Cortex of kidney (tissue), 1 donor: ENCODE measurements at places on chromosomes 4 and X.

- DNase-seq: no peak
Measured at GRCh38 chr4:184824081-184824775, 1.5 kb downstream of the ACSL1 start.

GRCh38 chr4:126004941-126005340, 690.2 kb downstream of the FAT4 start:
- DNase-seq: no peak

GRCh38 chr4:156411531-156411930, 457.9 kb upstream of the CTSO start:
- no peak for DNase-seq

- DNase-seq: no peak
Measured at GRCh38 chr4:8913121-8913857, 41.6 kb upstream of the HMX1 start.

DNA sequence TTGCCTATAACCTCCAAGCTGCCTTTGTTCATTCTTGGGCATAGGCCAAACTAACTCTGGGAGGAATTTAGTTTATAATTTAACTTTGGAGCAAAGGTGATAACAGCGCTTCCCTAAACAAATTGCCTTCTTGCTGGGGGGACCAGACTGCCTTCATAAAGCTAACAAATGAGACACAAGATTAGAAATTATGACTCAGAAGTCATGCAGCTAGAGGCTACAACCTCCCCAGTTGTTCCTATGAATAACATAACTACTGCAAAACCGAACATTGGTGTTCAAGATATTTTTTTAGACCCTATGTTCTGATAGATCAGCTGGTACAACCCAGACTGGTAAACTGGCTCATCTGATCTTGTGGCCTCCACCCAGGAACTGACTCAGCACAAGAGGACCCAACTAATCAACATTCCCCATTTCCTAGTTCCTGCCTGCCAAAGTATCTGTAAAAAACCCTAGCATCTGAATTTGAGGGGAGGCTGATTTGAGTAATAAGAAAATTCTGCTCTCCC, 22.0 kb upstream of the TMPRSS11B start:
- no peak for DNase-seq

GRCh38 chr4:25938787-25939186, 24.8 kb downstream of the SMIM20 start:
- no peak for DNase-seq

GRCh38 chrX:112025753-112026152, 56.8 kb downstream of the TRPC5 start:
- no peak for DNase-seq

GRCh38 chrX:70171624-70172023, 5.7 kb upstream of the DGAT2L6 start:
- DNase-seq: no peak

- peak; percentile 42 for DNase-seq
Measured at GRCh38 chr4:98261405-98262291, 464 bp downstream of the RAP1GDS1 start.

GRCh38 chr4:112939901-112940300, 109.6 kb upstream of the ANK2 start:
- DNase-seq: no peak

DNA sequence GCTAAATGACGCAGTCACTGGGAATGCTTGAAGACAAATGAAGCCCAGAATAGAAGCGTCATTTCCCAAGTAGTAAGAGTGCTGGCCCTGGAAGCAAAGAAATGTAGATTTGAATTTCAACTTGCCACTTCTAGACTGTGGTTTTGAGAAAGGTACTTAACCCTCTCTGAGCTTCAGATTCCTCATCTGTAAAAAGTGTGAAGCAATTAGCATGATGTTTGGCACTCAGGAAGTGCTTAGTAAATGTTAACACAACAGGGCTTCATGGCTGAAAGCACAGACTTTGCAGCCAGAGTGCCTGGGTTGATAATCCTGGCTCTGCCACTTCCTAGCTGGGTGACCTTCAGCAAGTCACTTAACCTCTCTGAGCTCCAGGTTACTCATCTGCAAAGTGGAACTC, 147.4 kb upstream of the RPS6KA3 start:
- no peak for DNase-seq

DNA sequence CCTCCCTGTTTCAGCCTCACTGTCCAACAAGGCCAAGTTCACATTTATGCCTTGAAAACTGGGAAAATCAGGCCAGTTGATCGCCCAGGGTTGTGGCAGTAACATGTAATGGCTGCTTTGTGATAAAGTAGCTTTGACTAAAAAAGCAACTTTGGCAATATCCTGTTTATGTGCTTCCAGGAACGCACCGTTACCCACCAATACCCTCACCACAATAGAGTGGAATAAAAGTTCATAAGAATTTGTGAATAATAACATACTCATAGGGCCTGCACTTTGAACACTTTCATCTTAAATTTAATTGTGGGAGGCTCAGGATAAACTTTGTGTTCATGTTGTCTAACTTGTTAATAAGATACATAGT, 80.7 kb upstream of the MAML3 start:
- no peak for DNase-seq

GRCh38 chr4:185912779-185913178, 100.8 kb upstream of the SORBS2 start:
- DNase-seq: no peak

GRCh38 chrX:53483838-53484405, 49.8 kb upstream of the HSD17B10 start:
- no peak for DNase-seq

DNA sequence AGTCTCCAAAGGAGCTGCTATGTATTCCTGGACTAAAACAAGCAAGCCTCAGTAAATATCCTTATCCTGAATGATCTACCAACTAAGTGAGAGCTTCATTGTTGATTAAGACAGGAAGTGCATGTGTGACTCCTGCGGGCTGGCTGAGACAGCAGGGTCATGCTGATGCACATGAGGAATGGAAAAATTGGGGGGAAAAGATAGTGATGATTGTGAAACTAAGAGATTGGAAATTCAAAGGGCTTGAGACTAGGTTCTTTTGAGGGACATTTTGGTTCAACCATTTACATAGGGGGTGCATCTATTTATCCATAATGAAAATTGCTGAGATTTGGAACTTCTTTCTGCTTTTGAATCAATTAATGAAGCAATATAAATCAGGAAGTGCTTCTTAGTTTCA, 61.1 kb upstream of the C1QTNF7 start:
- no peak for DNase-seq

GRCh38 chr4:127604949-127605709, 27.6 kb upstream of the INTU start:
- DNase-seq: no peak

DNA sequence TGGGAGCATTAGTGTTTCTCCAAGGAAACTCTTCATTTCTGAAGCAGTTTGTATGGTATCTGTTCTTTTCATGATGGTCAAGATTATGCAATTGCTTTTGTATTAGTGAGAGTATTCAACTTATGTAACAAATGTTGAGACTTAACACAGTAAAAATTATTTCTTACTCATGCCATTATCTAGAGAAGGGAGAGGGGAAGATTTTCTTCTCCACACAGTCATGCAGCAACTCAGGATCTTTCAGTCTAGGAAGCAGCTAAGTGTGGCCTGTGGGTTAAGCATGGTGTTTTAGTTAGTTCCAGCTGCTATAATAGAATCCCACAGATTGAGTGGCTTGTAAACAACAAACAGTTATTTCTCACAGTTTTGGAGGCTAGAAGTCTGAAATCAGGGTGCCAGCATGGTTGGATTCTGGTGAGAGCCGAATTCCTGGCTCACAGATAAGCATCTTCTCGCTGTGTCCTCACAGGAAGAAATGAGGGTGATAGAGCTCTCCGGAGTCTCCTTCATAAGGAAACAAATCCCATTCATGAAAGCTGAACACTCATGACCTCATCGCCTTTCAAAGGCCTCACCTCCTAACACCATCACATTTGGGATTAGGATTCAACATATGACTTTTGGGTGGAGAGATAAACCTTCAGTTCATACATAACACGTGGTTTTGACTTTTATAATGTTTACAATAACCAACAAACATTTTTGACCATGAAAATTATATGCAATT, 101.2 kb downstream of the FRMPD4 start:
- DNase-seq: no peak

GRCh38 chrX:49116076-49116475, 7.5 kb downstream of the GPKOW start:
- DNase-seq: no peak

- DNase-seq: no peak
Measured at GRCh38 chr4:681736-682451, 7.1 kb downstream of the SLC49A3 start.

DNA sequence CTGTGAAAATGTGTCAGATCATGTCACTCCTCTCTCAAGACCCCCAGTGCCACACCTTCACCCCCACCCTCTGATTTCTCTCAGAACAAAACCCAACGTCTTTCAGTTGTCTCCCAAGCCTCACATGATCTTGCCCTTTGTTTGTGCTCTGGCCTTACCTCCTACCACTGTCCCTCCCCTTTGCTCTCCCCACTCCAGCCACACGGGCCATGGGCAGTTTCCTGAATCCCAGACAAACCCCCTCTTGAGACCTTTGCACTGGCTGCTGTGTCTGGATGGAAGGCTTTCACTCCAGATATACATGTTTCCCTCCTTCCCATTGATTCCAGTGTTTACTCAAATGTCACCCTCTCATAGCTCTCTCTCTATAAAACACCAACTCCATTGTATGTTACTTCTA, 3.6 kb upstream of the CENPE start:
- DNase-seq: no peak

DNA sequence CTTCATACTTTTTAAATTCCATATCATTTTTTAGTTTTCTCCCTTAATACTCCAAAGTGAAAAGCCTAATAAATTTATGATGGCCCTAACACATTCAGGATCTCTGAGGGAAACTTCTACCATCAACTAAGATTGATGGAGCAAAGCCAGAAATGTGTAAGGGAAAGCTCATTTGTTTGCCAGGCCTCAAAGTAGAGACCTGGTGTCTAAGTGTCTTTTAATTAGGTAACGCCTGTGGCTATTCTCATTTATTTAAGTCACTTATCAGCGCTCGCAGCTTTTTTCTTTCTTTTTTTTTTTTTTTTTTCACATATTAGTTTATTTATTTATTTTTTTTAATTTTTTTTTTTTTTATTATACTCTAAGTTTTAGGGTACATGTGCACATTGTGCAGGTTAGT, 242.4 kb downstream of the TMA16 start:
- DNase-seq: no peak

GRCh38 chr4:163237856-163238255, 71.2 kb upstream of the NAF1 start:
- no peak for DNase-seq

DNA sequence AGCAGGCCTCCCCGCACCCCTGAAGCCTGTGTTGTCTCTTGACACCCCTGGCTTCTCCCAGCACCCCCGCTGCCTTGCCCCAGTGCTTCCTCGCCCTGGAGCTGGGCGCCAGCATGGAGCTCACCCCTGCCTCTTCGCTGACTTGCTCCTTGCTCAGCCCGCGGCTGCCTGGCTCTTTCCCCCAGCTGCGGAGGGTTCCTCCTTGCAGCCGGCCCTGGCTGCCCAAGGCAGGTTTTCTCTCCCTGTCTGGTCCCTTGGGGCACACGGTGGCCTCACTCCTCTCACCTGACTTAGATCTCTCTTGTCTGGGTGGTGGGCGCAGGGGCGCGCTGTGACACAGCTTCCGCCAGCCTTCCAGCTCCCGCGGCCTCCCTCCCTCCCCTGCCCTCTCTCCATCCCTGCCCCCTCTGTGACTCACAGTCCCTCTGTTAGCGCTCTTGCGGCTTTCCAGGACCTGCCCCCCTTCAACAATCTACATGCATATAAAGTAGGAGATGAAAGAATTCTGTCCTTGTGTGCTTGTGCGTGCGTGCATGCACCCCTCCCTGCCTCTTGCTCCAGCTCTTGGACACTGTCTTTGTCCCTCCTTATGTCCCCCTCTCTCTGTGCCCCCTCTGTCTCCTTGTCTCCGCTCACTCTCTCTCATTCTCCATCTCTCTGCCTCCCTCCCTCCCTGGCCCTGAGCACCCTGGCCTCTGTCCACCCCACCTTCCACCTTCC, 2.2 kb downstream of the PLXNB3 start:
- no peak for DNase-seq

DNA sequence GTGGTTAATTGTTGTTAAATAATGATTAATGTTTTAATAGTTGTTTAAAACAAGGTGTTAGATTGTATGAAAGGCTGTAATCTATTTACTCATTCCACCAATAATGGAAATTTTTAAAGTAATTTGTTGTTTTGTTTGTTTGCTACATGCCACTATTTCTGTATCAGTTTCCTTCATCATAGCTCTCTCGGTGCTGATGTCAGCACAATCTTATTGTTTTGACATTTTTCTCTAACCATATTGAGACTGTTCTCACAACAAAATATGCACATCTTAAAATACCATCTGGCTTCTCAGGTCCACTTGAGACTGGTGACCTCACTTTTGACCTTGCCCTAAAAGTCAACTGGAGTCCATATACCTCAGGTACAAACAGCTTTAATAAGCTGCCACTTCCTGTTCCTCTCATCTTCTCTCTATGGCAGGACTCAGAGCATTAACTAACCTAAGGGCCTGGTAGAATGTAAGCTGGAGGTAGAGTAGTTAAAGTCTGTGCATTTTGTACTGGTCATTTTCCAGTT, 1.0 kb upstream of the GUCY1B1 start:
- no peak for DNase-seq

- no peak for DNase-seq
Measured at GRCh38 chrX:150984169-150984824, 1.2 kb downstream of the HMGB3 start.

DNA sequence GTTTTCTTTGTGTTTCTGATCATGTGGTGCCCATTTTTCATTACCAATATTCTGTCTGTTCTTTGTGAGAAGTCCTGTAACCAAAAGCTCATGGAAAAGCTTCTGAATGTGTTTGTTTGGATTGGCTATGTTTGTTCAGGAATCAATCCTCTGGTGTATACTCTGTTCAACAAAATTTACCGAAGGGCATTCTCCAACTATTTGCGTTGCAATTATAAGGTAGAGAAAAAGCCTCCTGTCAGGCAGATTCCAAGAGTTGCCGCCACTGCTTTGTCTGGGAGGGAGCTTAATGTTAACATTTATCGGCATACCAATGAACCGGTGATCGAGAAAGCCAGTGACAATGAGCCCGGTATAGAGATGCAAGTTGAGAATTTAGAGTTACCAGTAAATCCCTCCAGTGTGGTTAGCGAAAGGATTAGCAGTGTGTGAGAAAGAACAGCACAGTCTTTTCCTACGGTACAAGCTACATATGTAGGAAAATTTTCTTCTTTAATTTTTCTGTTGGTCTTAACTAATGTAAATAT, 110.4 kb downstream of the IL13RA2 start:
- no peak for DNase-seq

GRCh38 chr4:188008377-188008776, 12.8 kb downstream of the ZFP42 start:
- DNase-seq: no peak

GRCh38 chr4:98625920-98626319, 32.5 kb downstream of the TSPAN5 start:
- DNase-seq: no peak

DNA sequence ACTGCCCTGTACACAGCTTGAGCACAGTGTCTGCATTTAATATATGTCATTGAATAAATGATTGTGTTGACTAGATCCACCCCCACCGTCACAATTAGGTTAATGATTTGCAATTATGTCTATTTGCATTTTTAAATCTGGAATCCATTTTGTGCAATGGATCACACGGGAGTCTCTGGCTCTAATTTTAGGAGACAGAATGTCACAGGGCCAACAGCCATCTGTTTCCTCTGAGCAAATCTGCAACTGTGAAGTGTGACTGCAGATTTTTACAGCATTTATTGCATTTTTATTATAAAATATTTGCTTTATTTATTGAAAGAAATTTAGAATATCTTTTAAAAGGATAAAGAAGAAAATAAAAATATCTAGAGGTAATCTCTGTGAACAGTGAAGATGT, 316.8 kb downstream of the HS3ST1 start:
- no peak for DNase-seq
